Neural crest cell (in vitro differentiated cells): ENCODE measurements at places on chromosomes 12 and 14.

GRCh38 chr12:50647031-50647430, 116.9 kb upstream of the ATF1 start:
- DNase-seq: no peak

DNA sequence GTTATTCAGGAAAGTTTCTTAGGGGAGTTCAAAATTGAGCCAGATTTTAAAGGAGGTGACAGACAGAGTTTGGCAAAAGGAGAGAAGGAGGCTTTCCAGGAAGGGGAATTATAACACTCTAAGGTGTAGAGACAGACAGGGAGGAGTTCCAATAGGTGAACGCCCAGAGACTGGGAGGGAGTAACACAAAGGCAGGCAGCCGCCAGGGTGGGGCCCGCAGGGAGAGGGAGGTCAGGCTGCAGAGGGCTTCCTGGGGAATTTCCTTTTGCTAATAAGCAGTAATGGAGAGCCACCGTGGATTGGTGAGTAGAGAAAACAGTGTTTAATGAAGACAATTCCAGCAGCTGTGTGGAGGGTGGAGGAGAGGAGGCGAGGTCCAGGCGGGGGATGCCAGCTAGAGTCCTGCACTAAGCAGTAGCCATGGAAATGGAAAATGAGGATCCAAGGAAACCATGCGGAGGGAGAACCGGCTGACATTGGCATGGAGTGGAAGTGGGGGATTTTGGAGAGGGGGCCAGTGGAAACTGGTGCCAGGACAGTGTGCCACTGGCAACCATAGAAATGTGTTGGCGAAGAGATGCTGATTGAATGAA, 22.2 kb downstream of the GRIN2B start:
- DNase-seq: no peak

- DNase-seq: no peak
These were observed 19.2 kb upstream of the TBX5 start for GRCh38 chr12:114425031-114425626.

GRCh38 chr14:59096303-59096702, 92.2 kb upstream of the DAAM1 start:
- no peak for DNase-seq

GRCh38 chr12:2697057-2697800, 97.5 kb upstream of the FKBP4 start:
- DNase-seq: no peak

- no peak for DNase-seq
These were observed 1.4 kb downstream of the EGLN3 start for GRCh38 chr14:33949411-33949893.

DNA sequence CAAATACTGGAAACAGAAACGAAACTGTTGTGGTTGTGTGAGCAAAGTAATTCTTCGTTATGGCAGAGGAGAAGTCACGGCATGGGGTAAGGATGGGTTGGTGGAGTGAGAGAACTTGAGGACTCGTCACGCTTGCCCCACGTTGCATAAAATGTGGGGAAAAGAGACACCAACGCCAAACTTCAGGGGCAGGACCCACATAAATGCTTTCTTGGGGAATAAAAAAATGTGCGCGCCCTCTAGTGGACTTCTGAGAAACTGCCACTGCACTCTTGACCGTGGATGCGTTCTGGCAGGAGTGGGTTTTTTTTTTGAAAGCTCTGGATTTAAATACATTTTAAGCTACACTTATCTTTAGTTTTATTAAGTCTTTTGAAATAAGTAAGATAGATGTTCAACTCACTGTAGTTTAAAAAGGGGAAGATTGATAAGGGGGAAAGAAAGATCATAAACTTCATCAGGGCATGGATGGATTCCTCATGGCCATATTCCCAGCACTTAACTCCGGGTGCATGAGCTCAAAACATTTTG, 4.1 kb upstream of the IGF1 start:
- DNase-seq: peak; percentile 54

DNA sequence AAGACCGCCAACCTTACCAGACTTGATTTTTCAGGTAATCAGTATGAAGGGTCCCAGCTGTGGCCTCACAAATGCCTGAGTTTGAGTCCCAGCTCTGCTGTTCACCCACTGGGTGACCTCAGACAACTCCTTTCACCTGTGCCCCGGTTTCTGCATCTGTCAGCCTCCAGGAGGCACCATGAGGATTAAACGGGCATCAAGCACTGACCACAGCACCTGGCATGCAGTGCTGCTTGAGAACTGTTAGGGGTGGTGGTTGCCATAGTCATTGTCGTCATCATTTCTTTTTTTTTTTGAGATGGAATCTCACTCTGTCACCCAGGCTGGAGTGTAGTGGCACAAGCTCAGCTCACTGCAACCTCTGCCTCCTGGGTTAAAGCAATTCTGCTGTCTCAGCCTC, 57.9 kb downstream of the PHETA1 start:
- DNase-seq: no peak

GRCh38 chr12:103442182-103442555, 53.6 kb downstream of the C12orf42 start:
- no peak for DNase-seq

- no peak for DNase-seq
These were observed 12.1 kb downstream of the APPL2 start for GRCh38 chr12:105223884-105224283.

DNA sequence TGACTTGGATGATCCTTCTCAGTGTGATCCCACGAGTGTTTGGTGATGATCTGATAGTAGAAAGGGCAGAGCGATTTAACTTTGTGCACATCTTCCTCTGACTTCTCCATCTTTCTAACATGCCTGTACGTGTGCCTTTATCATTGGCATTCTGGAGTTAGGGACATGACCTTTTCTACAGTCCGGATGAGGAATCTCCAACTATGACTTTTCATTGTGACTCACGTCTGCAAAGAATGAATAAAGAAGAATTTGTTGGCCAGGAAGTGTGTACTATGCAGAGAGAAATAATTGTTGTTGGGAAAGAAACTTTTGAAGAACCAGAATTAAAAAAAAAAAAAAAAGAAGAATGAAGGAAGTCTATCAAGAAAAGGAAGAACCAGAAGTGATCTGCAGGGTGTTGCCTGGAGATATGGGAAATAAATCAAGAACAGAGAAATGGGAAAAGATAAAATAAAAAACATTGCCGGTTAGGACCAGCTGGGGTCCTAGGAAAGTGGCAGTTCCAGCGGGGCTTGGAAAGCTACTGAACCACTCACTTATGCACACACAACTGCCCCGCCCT, 25.3 kb downstream of the PPFIBP1 start:
- DNase-seq: no peak

- no peak for DNase-seq
These were observed 6.5 kb downstream of the CBLN3 start for GRCh38 chr14:24422694-24423601.

- no peak for DNase-seq
These were observed 64.9 kb upstream of the DAAM1 start for GRCh38 chr14:59123531-59123930.

- DNase-seq: no peak
These were observed 144.5 kb upstream of the SLC38A2 start for GRCh38 chr12:46516933-46517578.

DNA sequence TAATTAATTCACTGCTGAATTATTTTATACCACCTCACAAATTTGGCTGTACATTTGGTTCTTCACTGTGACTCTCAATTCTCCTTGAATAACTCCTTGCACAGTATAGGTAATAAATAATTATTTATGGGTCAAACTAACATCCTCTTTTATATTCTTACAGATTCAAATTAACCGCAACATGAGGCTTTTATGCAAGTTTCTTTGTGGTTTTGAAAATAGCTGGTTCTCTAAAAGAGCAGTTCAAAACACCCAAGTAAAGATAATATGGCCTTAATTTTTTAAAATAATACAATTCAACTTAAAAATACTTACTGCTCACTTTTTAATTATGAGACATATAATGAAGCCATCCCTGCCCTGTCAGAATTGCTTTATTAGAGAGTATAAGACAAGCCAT, 12.9 kb upstream of the TRIM9 start:
- DNase-seq: no peak

- DNase-seq: no peak
These were observed 8.4 kb downstream of the PAPLN start for GRCh38 chr14:73245480-73246325.

- DNase-seq: no peak
These were observed 85.6 kb downstream of the SYNE2 start for GRCh38 chr14:63938198-63939005.

- DNase-seq: no peak
These were observed 89.4 kb downstream of the NT5DC3 start for GRCh38 chr12:103751600-103751999.

DNA sequence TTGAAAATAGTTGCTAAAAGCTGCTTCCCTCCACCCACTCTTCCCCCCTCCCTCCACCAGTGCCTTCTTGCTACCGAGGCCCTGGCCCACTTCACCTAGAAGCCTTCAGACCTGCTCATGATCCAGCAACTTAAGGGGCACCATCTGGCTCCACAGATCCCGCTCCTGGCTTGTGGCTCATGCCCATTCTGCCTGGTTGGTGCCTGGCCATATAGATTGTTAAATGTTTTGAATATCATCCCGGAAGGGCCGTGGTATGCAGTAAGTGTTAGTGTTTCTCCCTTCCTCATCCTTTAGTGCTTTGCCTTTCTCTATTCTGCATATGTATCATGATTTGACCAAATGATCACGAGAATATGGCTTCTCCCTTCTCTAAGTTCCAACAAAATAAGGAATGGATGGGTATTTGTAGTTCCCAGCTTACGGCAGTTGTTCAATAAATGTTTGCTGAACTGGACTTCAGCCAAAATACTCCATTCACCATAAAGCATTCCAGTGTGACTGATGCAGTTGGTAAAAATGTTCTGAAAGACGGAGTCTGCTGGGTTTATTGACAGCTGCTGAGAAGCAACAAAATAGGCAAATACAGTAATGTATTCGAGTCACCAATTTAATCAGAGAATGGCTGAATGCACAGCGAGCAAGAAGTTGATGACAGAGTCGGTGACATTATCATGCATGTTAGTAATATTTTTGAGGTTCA, 30.7 kb downstream of the GRIP1 start:
- no peak for DNase-seq

- DNase-seq: no peak
These were observed 84.9 kb downstream of the DUSP6 start for GRCh38 chr12:89267404-89267803.

DNA sequence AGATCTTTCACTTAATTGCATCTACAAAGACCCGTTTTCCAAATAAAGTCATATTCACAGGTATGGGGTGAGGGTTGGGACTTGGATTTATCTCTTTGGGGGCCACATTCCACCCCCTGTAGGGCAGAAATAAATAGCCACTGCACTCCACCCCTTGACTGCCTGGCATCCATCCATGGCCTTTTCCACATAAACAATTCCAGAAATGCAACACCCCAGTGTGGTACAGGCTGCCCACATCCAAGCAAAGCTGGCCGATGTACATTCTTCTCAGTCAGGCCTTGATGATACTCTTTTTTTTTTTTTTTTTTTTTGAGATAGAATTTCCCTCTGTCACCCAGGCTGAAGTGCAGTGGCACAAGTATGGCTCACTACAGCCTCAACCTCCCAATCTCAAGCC, 12.9 kb downstream of the DGLUCY start:
- no peak for DNase-seq

- no peak for DNase-seq
These were observed 245.3 kb downstream of the PDZRN4 start for GRCh38 chr12:41433460-41433859.

DNA sequence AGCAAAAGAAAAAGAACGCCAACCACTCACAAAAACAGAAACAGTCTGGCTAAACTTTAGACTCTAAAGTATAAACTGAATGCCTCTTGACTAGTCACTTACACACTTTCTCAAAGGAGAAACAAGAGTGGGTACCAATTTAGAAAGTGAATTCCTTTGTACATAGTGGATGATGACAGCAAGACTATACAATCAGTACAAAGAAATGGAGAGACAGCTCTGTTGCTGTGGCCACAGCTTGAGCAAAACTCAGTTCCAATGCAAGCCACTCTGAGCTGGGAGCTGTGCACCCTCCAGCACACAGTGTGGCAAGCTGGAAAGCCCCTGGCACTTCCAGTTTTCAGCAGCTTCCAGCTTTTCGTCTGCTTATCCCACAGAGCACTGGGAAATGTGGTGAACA, 21.7 kb downstream of the NT5DC3 start:
- no peak for DNase-seq
